ENCODE measurements at places on chromosomes 13 and 19.

GRCh38 chr13:98941126-98941525 lies 36.7 kb downstream of the DOCK9 start:
- DNase-seq: no peak

GRCh38 chr19:8504171-8504570 lies 1.7 kb upstream of the PRAM1 start:
- no peak for DNase-seq

GRCh38 chr13:36530861-36531590 lies 98.7 kb downstream of the CCNA1 start:
- DNase-seq: no peak

GRCh38 chr13:91347996-91348905 lies 764 bp downstream of the MIR17HG start:
- DNase-seq: no peak

DNA sequence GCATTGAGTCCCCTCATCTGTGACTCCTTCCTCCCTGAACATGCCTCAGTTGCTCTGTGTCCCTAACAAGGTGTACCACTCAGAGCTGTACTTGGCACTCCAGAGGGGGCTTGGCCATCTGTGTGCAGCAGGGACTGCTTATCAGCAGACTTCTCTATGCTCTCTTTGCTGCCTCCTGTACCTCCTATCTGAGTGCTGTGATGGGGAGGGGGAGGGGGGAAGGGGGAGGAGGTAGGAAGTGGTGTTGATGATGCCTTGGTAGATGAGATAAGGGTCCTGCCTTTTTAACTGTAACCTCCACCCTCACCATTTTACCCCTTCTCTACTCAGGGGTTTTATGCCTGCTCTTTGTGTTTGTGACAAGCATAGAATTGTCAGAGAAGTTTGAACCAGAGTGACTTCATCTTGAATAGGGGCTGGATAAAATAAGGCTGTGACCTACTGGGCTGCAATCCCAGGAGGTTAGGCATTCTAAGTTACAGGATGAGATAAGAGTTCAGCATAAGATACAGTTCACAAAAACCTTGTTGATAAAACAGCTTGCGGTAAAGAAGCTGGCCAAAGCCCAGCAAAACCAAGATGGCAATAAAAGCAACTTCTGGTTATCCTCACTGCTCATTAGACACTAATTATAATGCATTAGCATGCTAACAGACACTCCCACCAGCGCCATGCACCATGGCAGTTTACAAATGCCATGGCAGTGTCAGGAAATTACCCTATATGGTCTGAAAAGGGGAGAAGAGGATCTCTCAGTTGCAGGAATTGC lies 13.2 kb downstream of the PCDH8 start:
- DNase-seq: no peak

- no peak for DNase-seq
Measured at GRCh38 chr13:110835721-110836604, 78.9 kb downstream of the ANKRD10 start.

GRCh38 chr13:46202188-46202795 lies 9.4 kb upstream of the LRRC63 start:
- no peak for DNase-seq

DNA sequence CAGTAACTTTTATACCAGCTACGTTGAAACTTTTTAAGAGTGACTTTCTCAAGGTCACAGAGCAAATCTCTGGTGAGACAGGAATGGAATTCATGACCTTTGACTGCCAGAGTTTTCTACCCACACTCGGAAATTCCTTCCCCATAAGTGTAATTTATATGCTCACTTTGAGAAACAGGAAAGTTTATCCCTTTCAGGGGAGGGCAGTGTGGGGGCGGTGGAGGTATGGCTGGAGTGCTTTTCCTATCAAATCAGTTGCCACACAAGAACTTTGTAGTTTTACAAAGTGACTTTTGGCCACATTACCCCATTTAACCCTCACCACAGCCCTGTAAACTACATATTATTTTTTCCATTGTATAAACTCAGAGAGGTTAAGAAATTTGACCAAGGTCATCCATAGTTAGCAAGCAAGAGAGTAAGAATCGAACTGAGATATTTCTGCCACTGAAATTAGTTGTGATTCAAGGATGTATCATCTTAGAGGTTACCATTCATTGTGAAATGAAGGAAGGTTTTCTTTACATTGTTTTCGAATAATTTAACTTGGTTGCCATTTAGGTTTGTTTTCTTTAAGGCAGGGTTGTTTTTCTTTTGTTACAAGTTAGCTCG lies 5.9 kb downstream of the KLF12 start:
- DNase-seq: no peak

DNA sequence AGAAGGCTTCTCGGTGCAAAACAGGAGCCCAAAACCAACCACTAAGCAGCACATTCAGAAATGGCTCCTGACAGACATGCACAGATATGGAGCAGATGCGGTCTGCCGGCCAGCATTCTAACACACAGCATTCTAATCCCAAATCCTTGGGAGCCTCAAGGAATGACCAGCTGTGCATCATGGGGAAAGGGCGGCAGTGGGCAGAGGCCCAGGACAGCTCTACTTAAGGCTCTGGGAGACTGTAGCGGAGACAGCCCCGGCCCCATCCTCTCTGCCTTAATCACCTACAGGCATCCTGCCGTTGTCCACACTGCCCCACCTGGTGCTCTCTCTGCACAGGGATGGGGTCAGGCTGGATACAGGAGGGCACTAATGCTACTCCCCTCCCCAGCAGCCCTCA lies 1016.0 kb downstream of the UQCRFS1 start:
- no peak for DNase-seq

DNA sequence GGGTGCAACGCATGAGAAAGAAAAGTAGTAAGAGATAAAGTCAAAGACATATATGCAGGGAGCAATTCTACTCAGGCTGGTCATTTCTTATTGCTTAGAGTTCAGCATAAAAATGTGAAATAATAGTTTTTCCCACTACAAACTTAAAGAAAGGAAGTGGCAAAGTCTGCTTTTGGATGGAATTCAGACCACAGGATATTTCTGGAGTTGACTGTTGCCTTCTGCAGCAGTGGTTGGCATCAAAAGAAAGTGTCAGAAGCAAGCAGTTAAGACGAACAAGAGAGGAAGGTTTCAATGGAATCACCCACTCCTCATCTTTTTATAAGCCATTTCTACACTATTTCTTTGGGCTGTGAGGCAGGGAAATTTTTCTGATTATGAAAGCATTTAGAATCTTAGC lies 36.2 kb upstream of the TRPC4 start:
- DNase-seq: no peak

DNA sequence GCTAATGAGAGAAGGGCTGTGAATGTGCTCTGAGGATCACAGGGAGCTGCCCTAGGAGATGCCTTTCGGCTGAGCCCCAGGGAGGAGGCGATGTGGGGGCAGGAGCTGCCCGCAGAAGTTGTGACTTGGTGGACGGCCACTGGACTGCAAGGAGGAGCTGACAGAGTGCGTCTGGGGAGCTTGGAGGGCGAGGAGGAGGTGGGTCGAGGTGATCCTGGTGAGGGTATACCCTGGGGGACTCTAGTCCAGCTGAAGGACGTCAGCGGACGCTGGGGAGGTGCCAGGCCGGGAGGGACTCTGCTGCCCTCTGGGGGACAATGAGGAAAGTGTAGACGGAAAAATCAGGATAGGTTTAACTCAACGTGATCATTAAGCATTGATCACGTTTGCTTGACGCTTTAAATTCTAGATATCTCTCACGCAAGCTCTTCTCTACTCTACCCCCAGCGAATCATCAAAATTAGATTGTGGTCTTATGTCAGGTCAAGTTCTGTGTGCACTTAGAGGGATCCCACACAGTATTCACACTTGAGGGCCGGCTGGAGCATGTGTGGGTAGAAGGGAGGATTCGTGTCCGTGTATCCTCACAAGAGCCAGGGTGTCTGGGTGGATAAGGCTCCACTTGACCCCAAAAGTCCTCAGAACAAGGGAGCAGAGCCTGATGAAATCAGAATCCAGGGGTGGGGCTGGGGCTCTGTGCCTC lies 3.3 kb upstream of the CEACAM7 start:
- no peak for DNase-seq

DNA sequence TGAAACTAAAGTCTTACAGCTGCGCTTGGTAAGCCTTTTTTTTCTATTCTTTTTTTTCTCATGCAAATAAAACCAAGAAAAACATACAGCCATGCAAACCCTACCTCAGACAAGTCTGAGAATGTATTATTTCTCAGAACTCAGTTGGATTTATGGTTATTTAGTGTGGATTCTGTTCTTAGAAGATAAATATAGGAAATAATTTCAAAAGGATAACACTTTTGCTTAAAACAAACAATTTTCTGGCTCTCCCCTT lies 40.7 kb upstream of the TNFSF11 start:
- DNase-seq: no peak

GRCh38 chr19:45774765-45775164 lies 5.7 kb upstream of the SIX5 start:
- no peak for DNase-seq

GRCh38 chr13:20814224-20814910 lies 40.6 kb upstream of the EEF1AKMT1 start:
- no peak for DNase-seq

- DNase-seq: no peak
Measured at GRCh38 chr19:18781885-18782527, 9.1 kb downstream of the COMP start.

DNA sequence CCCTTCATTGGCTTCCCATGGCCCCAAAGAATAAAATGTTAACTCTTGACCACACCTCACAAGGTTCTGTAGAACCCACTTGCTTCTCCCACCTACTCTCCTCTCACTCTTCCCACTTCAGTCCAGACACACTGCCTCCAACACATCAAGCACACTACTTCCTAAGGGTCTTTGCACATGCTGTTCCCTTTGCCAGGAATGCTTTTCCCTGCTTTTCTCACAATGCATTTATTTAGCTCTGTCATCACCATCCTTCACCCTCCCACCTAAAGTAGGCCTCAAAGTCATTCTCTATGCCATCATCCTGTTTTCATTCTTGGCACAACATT lies 7.9 kb downstream of the IFNL1 start:
- DNase-seq: no peak

DNA sequence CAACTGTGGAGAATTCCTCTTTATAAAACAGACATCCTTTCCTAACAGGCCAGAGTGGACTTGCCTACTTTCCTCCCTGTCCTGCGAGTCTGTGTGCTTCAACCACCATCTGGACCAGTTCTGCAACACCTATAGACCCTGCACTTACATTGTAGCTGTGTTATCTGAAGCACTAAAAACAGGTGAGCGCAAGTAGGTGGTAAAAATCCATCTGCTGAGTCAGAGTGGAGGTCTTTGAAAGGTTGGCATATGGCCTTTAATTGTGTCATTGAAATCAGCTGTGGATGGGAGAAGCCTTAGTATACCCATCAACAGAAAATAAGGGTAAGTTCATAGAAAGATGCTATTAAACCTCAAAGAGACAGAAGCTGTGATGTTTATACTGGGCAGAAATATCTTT lies 7.6 kb upstream of the NALCN start:
- DNase-seq: no peak

DNA sequence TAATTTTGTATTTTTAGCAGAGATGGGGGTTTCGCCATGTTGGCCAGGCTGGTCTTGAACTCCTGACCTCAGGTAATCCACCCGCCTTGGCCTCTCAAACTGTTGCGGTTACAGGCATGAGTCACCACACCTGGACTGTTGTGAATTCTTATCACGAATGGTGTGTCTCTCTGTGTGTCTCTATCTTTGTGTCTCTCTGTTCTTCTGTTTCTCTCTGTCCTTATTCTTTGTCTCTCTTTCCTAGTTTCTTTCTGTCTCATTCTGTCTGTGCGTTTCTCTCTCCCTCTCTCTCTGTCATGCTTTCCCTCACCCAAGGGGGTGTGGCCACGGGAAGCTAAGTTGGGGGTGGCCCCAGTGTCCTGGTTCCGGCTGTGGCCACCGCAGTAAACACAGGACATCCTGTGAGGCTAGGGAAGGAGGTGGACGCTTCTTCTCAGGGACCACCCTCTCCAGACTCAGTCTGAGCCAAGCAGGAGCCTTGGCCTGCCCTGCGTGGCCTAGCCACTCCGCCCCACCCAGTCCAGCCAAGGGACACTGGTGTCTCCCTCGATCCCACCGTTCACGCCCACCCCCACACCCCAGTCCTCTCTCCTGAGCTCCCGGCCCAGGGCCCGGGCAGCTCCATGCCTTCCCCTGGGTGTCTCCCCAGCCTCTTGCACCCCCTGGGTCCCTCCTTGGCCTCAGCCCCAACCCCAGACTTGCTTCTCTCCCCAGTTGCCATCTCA lies 3.9 kb upstream of the PRX start:
- no peak for DNase-seq

DNA sequence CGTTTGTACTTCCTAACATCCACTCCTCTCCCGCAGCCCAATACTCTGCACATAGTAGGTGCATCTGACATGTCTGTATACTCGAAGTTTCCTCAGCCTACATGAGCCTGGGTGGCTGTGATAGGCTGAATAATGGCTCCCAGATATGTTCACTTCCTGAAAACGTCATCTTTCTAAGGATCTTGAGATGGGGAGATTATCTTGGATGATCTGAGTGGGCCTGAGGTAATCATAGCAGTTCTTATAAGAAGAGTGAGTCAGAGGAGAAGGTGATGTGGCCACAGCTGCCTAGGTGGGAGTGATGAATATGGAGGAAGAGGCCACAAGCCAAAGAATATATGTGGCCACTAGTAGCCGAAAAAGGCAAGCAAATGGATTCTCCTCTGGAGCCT lies 84.2 kb downstream of the AKAP11 start:
- DNase-seq: no peak

DNA sequence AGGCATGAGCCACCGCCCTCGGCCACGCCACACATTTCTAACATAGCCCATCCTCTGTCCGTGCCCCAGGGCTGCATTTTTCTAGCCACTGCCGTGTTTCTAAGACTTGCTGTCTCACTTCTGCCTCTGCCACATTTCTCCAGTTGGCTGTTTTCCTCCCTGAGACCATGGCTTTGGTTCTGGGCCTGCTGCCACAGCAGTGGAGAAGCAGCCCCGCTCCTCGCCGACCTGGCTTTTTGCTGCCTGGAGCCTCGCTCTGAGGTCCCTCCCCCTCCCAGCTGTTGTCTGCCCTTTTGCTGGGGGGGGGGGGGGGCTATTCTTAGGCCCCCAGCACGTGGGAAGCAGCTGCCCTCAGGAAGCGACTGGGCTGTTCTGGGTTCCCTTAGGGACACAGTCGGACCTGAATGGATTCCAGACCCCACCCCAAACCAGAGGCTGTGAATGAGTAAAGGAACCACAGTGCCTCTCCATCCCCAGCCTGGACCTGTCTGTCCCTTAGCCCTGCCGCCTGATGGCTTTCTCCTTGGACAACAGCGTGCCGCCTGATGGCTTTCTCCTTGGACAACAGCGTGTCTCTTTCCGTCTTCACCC lies 3.3 kb downstream of the GYS1 start:
- DNase-seq: no peak

DNA sequence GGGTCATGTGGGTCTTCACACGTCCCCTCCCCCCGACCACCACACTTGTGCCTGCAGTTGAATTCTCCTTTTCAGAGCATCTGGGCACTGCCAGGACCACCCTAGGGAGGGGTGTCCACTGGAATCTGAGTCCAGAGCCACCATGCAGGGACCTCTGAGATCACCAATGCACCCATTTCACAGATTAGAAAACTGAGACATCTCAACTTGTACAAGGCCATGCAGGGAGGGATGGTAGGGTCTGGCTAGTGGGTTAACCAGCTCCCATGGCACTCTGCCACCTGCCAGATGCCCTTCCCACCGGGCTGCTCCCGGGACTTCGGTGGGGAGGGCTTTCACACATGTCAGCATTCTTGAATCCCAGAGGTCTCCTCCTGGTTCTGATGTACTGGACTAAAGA lies 44.3 kb upstream of the C19orf12 start:
- no peak for DNase-seq

- DNase-seq: no peak
Measured at GRCh38 chr13:93318534-93319254, 92.1 kb downstream of the GPC6 start.

GRCh38 chr13:107241381-107241780 lies 673.4 kb upstream of the ARGLU1 start:
- DNase-seq: peak; percentile 20

- no peak for DNase-seq
Measured at GRCh38 chr19:16330806-16331690, 6.4 kb downstream of the KLF2 start.

Data from D721Med (cell line).